ENCODE measurements at places on chromosomes 11 and 22.

- DNase-seq, result no peak
These were observed 4.0 kb downstream of the FXYD6 start for GRCh38 chr11:117872420-117872961.

DNA sequence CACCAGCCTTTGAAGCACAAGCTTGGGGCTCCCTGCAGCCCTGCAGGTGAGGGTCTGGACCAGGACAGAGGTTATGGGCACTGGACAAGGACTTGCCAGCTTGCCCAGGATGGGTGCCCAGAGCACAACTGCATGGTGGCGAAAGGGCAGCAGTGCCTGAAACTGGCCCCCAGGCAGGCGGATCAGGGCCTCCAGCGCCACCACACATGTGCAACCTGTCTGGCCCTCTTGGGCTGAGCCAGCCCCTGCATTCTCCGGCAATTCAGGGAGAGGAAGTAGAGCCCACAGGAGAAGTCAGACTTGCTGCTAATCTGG, 18.8 kb downstream of the MB start:
- DNase-seq, result no peak

- no peak for DNase-seq
These were observed 9.5 kb upstream of the CREB3L1 start for GRCh38 chr11:46267930-46268329.

DNA sequence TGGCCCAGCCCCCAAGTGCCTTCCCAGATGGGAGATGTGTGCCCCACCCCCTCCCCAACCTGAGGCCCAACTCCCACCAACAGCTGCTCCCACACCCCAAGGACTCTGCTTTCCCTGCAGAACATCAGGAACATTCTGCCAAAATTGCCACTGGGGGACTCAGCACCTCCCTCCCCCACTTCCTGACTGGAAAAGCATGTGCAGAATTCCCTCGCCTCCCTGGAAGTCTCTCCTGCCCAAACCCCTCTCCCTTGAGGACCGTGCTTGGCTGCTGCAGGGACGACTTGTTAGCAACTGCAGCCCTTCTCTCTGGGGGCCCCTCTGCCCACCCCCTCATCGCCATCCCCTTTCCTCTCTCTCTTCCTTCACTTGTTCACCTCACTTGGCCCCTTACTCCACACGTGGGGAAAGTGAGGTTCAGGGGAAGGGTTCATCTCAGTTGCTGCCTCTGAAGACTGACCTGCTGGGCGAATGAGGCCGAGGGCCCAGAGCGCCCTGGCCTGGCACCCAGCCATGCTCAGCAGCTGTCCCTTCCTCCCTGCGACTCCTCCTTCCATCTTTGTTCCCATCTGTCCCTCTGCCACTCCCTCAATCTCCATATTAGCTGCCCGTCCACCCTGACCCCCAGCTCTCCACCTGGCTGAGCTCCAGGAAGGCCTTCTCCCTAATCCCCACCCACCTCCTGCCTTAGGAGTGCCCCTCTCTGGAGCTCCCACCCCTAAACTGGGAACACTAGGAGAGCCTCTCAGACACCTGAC, 105.1 kb downstream of the CHST1 start:
- no peak for DNase-seq
